Fibroblast of lung (primary cell): ENCODE measurements at places on chromosomes 6 and 20. TPM values are rescaled to one million over a fixed set of nuclear protein-coding genes. Genes with fewer than 3 reads are reported as not detected.

NRSN1 gene
- not detected in 2 replicates for total RNA-seq

ARMH2 gene
- total RNA-seq: not detected in 2 replicates

OTOR gene
- total RNA-seq: not detected in 2 replicates

SNAP25 gene
- 1.5 and 4.5 TPM in 2 replicates for total RNA-seq

MYB gene
- under 0.01 TPM in 1 of 2 replicates, not detected in the other for total RNA-seq
